ENCODE measurements at places on chromosomes 12 and 14.

DNA sequence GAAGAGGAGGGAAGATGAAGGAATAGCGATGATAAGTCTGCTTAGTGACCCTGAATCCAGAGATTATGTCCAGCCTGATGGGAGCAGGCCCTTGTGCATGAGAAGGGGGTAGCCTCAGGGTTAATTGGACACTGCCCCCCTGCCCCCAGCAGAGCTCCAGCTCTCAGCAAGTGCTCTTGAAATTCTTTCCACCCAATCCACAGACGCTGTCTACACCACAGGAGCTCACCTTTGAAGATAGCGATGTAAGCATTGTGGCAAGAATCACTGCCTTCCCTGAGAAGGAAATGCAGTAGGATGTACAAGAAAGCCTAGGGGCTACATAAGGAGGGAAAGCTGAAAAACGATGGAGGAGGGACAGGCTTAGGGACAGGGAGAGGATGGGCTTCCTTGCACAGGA lies 39.4 kb downstream of the CRACR2A start:
- ATAC-seq = no peak

DNA sequence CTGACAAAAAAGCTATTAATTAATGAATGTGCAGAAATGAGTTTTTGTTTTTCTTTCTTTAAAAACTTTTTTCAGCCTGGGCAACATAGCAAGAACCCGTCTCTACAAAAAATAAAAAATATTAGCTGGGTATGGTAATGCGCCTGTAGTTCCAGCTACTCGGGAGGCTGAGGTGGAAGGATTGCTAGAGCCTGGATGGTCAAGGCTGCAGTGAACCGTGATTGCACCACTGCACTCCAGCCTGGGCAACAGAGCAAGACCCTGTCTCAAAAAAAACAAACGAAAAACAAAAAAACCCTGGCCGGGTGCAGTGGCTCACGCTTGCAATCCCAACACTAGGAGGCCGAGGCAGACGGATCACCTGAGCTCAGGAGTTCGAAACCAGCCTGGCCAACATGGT lies 7.9 kb downstream of the GIT2 start:
- no peak for ATAC-seq

DNA sequence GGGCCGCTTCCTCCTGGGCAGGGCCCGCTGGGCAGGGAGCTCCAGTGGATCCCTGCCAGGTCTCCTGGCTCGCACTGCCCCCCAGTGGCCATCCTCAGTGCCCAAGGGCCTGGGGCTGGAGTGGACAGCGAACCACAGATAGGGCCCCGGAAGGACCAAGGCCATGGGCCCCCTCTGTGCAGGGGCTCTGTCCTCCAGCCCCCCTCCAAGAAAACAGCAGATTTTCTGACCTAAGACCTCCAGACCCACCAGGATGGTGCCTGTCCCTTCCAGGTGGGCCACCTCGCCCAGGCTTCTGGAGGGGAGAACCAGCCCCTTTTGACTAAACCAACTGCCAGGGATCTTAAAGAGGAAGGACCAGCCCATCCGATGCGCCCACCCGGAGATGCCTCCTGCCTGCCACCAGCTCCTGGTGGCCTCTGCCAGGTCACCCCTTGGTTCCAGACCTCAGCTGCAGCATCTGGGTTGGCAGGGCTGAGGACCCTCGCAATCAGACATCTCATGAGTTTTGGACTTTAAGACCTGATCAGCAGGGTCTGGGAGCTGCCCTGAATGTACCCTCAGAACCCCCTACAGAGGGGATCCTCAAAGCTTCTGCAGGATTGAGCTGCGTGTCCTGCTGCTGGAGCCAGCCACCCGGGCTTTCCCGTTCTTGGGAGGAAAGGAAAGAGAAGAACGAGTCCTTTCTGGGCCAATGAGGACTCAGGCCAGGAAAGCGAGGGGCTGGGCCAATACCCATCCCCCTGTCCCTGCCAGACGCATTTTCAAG lies 325.8 kb upstream of the DIO3 start:
- ATAC-seq = peak; percentile 37

DNA sequence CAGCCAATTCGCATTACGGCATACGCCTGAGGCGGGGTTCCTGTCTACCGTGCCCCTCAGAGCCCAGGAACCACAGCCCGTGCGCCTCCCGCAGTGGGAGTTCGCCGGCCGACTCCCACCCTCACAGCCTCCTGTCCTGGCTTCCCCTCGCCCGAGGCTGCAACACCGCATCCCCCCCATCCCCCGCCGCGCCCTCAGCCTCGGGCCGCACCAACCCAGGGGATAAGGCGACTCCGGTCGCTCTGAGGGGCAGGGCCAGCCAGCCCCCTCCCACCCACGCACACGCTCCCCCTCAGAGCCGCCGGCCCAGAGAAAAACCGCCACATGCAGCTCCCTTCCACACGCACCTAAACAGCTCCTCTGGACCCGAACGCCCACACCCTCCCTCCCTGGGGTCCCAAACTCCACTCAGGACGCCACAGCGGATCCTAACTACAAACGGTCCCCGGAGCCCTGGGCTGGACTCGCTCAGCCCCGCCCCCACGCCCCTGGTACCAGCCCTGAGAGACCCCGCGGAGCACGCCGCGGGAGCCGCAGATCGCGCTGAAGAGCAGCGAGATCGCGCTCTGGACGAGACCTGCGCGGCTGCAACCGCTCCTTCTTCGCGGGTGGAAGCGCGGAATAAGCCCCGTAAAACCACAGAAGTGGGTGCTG lies at the start of gene C14orf39:
TSS of gene C14orf39 (minus strand) at position 466 of the 654 bp plus-strand sequence. CDS start 985 bp downstream, outside the sequence.
- ATAC-seq = no peak

DNA sequence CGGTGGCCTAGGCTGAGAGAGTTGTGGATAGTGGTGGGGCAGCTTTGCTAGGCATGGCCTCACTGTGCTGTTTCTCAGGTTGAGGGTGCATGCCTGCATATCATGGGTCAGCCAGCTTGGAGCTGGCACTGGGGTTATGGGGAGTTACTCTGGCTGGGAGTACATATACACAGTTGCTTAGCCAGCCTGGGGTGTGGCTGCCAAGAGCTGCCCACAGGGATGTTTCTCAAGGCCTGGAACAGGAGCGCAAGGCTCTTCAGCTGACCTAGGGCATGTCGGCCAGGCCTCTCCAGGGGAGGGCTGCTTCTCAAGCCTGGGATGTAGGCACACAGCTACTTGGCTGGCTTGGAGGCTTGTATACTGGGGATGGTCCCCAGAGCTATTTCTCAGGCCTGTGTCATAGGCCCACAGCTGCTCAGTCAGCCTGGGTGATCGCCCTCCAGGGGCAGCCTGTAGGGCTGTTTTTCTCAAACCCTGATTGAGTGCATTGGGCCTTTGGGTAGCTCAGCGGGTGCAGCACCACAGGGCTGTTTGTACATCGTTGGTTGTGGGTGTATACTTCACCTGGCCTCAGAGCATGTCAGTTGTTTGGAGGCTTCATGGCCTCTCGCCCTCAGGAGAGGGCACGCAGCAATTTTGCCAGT lies 114.9 kb downstream of the METTL25 start:
- ATAC-seq = no peak

- no peak for ATAC-seq
These were observed 222.5 kb upstream of the PRICKLE1 start for GRCh38 chr12:42812086-42812485.

GRCh38 chr12:6426882-6427671 lies 17.7 kb upstream of the CD27 start:
- peak; percentile 90 for ATAC-seq

GRCh38 chr14:36423430-36423829 lies 96.6 kb downstream of the NKX2-1 start:
- no peak for ATAC-seq

GRCh38 chr12:1282670-1283315 lies 291.8 kb downstream of the ERC1 start:
- ATAC-seq = no peak

- peak; percentile 78 for ATAC-seq
These were observed 64.8 kb downstream of the WSCD2 start for GRCh38 chr12:108193917-108194316.

GRCh38 chr12:107395817-107396216 lies 289.8 kb upstream of the PWP1 start:
- ATAC-seq = no peak

GRCh38 chr12:12460935-12461922 lies 101.4 kb downstream of the DUSP16 start:
- ATAC-seq = no peak

GRCh38 chr14:36068777-36069534 lies 107.6 kb downstream of the PTCSC3 start:
- ATAC-seq = no peak

DNA sequence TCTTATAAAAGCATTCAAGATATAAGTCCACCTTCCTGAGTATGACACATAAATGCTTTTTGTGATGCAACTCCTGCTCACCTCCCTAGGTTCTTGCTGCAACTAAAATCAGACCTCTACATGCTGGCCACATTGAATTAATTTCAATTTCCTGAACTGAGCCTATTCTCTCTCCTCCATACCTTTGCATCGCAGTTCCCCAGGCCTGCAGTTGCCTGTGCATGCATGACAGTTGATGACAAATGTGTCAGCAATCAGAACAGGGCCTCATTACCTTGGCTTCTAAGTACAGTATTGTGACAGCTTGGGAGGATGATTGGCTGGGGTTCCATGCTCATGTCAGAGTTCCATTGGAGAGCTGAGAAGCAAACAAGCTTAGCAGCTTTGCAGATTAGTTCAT lies 3.9 kb upstream of the TM7SF3 start:
- ATAC-seq = no peak

DNA sequence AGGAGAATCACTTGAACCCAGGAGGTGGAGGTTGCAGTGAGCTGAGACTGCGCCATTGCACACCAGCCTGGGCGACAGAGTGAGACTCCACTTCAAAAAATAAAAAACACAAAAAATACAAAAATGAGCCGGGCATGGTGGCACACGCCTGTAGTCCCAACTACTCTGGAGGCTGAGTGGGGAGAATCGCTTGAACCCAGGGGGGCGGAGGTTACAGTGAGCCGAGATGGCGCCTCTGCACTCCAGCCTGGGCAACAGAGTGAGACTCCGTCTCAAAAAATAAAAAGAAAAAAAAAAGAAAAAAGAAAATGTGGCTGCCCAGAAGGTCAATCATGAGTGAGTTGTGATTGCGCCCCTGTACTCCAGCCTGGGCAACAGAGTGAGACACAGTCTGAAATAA lies 9.2 kb downstream of the DNAJC22 start:
- no peak for ATAC-seq

GRCh38 chr14:88786715-88787114 lies 6.0 kb downstream of the EML5 start:
- ATAC-seq = no peak

- ATAC-seq = no peak
These were observed 321.5 kb downstream of the TMEM117 start for GRCh38 chr12:44157359-44157758.

- ATAC-seq = no peak
These were observed 3.9 kb downstream of the SAMD4A start for GRCh38 chr14:54570631-54571415.

DNA sequence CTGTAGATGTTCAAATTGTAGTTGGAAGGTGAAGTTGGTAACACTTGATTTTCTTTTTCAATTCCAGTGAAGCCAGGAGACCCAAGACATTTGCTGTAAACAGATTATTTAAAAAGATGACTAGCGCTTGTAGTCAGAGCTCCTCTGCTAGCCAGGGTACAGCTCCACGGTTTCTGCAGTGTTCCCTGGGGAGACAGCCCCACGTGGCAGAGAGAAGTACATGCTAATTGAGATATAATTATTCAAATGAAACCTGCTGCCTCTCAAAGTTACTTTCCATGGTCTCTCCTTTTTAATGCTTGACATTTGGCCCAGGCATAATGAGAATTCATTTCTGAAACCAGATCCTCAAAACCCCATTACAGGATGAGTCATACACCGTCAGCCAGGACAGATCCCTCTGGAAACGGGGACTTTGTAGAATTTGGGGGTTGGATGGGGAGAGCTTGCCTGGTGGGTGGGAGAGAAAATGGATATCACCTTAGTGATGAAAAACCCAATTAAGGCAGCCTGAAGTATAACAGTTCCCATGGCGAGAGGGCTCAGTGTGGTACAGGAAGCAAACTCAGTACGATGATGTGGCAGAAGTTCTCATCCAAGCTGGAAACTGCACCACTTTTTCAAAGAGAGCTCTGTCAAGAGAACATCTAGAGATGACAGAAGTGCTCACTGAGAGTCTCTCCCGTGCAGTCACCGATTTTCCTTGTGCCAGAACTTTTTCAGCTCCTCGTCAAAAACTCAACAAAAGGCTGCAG lies 637.7 kb upstream of the TMEM132C start:
- ATAC-seq = no peak

Measured in stimulated activated memory B cell treated with anti-CD40 and anti-IgM and Interleukin-4, amounts not matched to agents 10 μg/mL and 1 μg/mL and 100 μg/mL, for 72 hours (primary cell).